ENCODE measurements at places on chromosomes 1 and 21. TPM values are rescaled to one million over a fixed set of nuclear protein-coding genes. Genes with fewer than 3 reads are reported as not detected.

DNA sequence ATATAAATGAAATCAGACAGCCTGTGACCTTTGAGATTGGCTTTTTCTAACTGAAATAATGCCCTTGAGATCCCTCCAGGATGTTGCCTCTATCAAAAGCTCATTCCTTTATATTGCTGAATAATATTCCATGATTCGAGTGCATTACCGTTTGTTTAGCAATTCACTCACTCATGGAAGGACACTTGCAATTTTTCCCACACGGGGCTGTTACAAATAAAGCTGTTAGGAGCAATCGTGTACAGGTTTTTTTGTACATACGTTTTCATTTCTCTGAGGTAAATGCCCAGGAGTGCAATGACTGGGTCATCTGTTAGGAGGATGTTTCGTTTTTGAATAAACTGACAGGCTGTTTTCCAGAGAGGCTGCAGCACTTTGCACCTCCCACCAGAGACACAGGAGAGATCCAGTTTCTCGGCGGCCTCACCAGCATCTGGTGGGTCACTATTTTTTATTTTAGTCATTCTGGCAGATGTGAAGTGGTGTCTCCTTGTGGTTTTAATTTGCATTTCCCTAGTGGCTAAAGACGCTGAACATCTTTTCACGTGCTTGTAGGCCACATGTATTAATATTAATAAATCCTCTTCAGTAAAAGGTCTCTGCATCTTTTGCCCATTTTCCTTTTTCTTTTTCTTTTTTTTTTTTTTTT lies 11.0 kb downstream of the PRDM15 start:
- peaks cover 4% of the 10 kb centered on the region for H3K4me1 ChIP-seq
- no peaks in the 10 kb centered on the region for H3K36me3 ChIP-seq
- no peaks in the 10 kb centered on the region for H3K27me3 ChIP-seq
- no peak overlapping the region for H3K27ac ChIP-seq
- no peak overlapping the region for H3K4me3 ChIP-seq

GRCh38 chr1:12220890-12221289 lies 8.9 kb upstream of the VPS13D start:
- H3K27ac ChIP-seq, result no peak overlapping the region
- H3K4me3 ChIP-seq, result no peak overlapping the region
- DNase-seq, result no peak

GRCh38 chr1:103953386-103953785 lies 203.7 kb downstream of the AMY1C start:
- no peaks in the 10 kb centered on the region for H3K4me1 ChIP-seq
- H3K4me3 ChIP-seq, result no peak overlapping the region
- H3K27me3 ChIP-seq, result no peaks in the 10 kb centered on the region
- H3K27ac ChIP-seq, result no peak overlapping the region
- H3K36me3 ChIP-seq, result no peaks in the 10 kb centered on the region

GRCh38 chr21:33412832-33413519 lies 9.8 kb downstream of the IFNGR2 start:
- DNase-seq, result no peak
- peak overlapping the region; percentile 19 for H3K27ac ChIP-seq
- H3K4me3 ChIP-seq, result no peak overlapping the region
- peaks cover 15% of the 10 kb centered on the region for H3K36me3 ChIP-seq
- H3K4me1 ChIP-seq, result peaks cover 29% of the 10 kb centered on the region
- no peaks in the 10 kb centered on the region for H3K27me3 ChIP-seq

DNA sequence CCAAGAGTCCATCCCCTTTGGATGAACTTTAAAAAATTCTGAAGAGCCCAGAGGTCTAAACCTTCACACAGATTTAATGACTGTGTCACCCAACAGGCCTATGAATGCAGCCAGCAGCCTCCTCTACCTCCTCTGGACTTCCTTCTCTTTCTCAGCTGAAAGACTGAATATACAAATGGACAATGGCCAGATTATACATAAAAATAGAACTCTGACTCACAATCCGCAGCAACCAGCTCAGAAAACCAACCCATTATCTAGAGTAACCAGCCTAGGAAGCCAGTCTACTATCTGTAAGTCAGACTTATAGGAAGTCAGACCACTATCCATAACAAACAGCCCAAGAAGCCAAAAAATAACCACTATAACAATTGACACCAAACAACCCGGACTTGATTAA lies 224.5 kb downstream of the ASTN1 start:
- H3K4me3 ChIP-seq, result no peak overlapping the region
- H3K4me1 ChIP-seq, result no peaks in the 10 kb centered on the region
- no peaks in the 10 kb centered on the region for H3K27me3 ChIP-seq
- no peaks in the 10 kb centered on the region for H3K36me3 ChIP-seq
- no peak for DNase-seq

The CACNA1S gene
- not detected for total RNA-seq

- H3K27ac ChIP-seq, result peak overlapping the region; percentile 77
- no peak overlapping the region for H3K4me3 ChIP-seq
- H3K27me3 ChIP-seq, result no peaks in the 10 kb centered on the region
- no peaks in the 10 kb centered on the region for H3K4me1 ChIP-seq
Observed at GRCh38 chr1:181646710-181647109, 163.4 kb downstream of the CACNA1E start.

The ERICH3 gene
- total RNA-seq, result not detected

DNA sequence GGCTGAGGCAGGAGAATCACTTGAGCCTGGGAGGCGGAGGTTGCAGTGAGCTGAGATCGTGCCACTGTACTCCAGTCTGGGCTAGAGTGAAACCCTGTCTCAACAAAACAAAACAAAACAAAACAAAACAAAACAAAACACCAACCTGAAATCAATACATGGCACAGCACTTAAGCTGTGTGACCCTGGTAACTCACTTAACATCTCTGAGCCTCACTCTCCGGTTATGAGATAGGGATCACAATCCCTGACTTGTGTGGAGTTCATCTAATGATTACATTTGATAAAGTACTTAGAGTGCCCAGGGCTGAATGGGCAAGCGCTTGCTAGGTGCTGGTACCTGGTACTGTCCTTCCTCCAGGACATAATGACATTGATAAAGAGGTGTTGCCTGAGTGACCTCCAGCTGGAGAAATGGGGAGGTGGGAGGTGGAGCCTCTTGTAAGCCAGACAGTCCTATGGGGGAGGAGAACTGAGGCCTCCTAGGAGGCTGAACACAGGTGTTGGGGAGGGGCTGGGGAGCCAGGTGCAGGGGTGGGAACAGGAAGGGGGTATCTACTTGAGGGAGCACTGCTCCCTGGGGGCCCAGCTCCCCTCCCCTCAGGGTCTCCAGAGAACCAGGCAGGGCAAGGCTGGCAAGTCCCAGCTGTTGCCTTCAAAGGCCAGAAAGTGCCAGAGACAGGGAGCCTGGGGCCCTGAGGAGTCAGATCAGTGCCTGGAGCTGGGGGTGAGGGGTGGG lies 17.9 kb downstream of the FOXO6 start:
- no peak for DNase-seq
- no peaks in the 10 kb centered on the region for H3K27me3 ChIP-seq
- peaks cover 5% of the 10 kb centered on the region for H3K36me3 ChIP-seq

- H3K36me3 ChIP-seq, result no peaks in the 10 kb centered on the region
- H3K4me3 ChIP-seq, result peak overlapping the region; percentile 71
- H3K27ac ChIP-seq, result peak overlapping the region; percentile 96
- DNase-seq, result no peak
- peaks cover 38% of the 10 kb centered on the region for H3K4me1 ChIP-seq
Observed at GRCh38 chr1:9825093-9826074, 1.6 kb upstream of the CLSTN1 start.

DNA sequence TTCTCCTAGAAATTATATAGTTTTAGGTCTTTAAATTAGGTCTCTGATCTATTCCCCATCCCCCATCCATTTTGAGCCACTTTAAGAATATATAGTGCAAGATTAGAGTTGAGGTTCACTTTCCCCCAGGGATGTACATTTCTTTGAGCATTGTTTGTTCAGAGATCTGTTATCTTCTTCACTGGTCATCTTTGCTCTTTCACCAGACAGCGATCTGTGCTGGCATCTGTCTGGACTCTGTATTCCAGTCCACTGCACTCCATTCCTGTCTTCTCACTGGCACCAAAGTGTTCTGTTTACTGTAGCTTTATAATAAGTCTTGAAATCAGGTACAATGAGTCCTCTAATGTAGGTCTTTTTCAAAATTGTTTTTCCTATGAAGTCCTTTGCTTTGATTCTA lies 112.5 kb downstream of the PCBP3 start:
- no peak overlapping the region for H3K27ac ChIP-seq
- H3K36me3 ChIP-seq, result no peaks in the 10 kb centered on the region
- no peak overlapping the region for H3K4me3 ChIP-seq
- H3K27me3 ChIP-seq, result no peaks in the 10 kb centered on the region

The USH2A gene
- total RNA-seq, result not detected

GRCh38 chr1:34371829-34372532 lies 195.3 kb downstream of the C1orf94 start:
- H3K36me3 ChIP-seq, result no peaks in the 10 kb centered on the region
- no peak overlapping the region for H3K4me3 ChIP-seq
- H3K4me1 ChIP-seq, result no peaks in the 10 kb centered on the region
- no peaks in the 10 kb centered on the region for H3K27me3 ChIP-seq

DNA sequence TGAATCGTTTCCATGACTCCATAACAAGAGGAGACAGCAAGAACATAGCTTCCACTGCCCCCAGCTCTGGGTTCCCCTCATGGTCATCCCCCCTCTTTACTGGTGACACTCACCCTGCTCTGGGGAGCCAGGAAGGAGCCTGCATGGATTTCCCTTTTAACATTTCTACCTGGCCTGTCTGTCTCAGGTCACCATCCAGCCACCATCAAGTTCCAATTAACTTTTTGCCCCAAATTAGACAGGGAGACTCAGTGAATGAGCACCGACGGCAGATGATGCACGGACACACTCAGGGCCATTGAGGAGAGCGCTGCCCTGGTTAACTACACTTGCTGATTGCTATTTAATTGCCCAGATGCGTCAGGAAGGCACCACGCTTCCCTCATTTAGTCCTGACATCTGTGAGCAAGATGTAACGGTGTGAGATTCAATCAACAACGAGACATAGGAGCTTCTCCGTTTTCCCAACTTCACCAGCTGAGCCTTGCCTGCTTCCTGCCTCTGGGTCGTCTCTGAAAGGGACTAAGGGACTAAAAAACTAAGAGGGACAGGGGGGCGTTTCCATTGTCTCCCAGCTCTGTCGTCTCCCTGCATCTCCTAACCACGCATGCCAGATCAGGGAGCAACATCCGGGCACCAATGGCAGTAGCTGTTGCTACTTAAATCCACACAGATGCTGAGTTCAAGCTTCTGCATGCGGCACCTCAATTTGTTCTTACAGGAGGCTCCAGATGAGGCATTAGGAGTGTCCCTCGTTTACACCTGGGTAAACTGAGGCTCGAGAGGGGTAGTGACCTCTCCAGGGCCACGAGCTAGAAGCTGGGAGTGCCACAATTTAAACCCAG lies 426.7 kb downstream of the NPHP4 start:
- DNase-seq, result no peak
- H3K27ac ChIP-seq, result no peak overlapping the region
- no peaks in the 10 kb centered on the region for H3K36me3 ChIP-seq
- H3K27me3 ChIP-seq, result no peaks in the 10 kb centered on the region

DNA sequence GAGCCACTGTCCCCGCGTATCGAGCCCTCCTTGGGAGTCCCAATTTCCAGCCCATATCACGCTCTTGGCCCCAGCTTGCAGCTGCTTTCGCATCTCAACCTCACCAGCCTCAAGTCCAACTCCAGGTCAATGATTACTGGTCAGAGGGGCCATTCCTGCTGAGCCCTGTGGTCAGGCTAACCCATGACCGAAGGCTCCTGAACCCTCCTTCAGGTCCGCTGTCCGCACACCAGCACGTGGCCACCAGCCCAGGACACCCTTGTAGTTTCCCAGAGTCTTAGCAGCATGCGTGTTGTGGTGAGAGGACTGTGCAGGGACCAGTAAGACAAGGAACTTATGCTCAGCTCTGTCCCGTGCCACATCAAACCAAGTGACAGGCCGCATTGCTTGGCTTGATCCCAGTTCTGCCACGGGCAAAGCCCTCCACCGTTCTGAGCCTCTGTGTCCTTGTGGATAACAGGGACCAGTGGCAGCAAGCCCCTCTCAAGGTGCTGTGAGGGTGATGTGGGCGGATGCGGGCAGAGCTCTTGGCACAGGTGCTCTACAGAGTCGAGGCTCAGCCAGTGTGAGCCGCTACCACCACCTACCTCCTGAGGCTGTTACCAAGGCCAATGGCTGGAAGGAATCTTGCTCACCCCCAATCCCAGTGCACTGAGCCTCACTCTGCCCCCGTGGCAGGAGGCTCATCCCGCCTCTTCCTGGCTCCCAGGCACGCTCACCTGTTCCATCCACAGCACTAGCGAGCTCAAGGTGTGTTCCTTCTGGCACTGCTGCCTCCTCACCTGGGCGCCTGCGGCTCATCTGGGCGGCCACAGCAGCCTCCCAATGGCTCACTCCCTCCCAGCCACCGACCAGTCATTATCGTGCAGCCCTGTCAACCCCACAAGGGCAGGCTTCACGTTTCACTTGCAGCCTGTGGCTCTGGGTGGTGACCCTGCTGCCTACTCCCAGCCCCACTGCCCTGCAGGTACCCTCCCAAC lies 20.4 kb downstream of the KRTAP10-1 start:
- no peak for DNase-seq
- H3K4me1 ChIP-seq, result no peaks in the 10 kb centered on the region
- H3K4me3 ChIP-seq, result no peak overlapping the region
- no peaks in the 10 kb centered on the region for H3K36me3 ChIP-seq
- no peak overlapping the region for H3K27ac ChIP-seq

- peaks cover 58% of the 10 kb centered on the region for H3K4me1 ChIP-seq
- no peaks in the 10 kb centered on the region for H3K27me3 ChIP-seq
- no peak overlapping the region for H3K4me3 ChIP-seq
- H3K27ac ChIP-seq, result peak overlapping the region; percentile 15
Observed at GRCh38 chr1:228375578-228376261, 30.9 kb downstream of the TRIM11 start.

DNA sequence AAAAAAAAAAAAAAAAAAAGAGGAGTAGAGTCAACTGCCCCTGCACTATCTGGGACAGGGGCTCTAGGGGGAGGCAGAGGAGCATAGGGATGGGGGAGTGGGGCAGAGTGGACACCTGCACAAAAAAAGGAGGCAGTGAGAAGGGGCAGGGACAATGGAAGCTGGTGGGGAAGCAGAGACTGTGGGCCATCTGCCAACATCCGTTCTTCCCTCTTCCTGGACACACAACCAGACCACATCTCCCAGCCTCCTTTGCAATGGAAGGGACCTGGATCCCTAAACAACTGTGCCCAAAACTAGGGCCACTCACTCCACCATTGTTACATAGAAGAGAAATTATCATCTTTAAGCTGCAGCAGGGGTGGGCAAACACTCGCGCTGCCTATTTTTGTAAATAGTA lies 38.4 kb downstream of the NEK2 start:
- DNase-seq, result no peak
- H3K36me3 ChIP-seq, result no peaks in the 10 kb centered on the region
- H3K4me1 ChIP-seq, result peaks cover 19% of the 10 kb centered on the region
- no peaks in the 10 kb centered on the region for H3K27me3 ChIP-seq
- H3K4me3 ChIP-seq, result no peak overlapping the region

The RGS8 gene
- total RNA-seq, result not detected

The SFPQ gene
- 99.6 TPM for total RNA-seq

The VAMP4 gene
- 11.4 TPM for total RNA-seq

- H3K27me3 ChIP-seq, result no peaks in the 10 kb centered on the region
- no peak for DNase-seq
- H3K4me1 ChIP-seq, result no peaks in the 10 kb centered on the region
- H3K27ac ChIP-seq, result no peak overlapping the region
- H3K4me3 ChIP-seq, result no peak overlapping the region
Observed at GRCh38 chr1:156556354-156556753, 16.0 kb downstream of the IQGAP3 start.

- no peak for DNase-seq
- H3K36me3 ChIP-seq, result no peaks in the 10 kb centered on the region
- no peak overlapping the region for H3K27ac ChIP-seq
- H3K4me3 ChIP-seq, result no peak overlapping the region
Observed at GRCh38 chr1:229352975-229353374, 10.1 kb upstream of the CCSAP start.

Data from esophagus squamous epithelium (tissue), 5 donors.